Gastrocnemius medialis (tissue), 4 donors: ENCODE measurements at places on chromosomes 11 and 22.

- no peak for DNase-seq
Observed at GRCh38 chr11:126404367-126404766, 48.9 kb downstream of the ST3GAL4 start.

DNA sequence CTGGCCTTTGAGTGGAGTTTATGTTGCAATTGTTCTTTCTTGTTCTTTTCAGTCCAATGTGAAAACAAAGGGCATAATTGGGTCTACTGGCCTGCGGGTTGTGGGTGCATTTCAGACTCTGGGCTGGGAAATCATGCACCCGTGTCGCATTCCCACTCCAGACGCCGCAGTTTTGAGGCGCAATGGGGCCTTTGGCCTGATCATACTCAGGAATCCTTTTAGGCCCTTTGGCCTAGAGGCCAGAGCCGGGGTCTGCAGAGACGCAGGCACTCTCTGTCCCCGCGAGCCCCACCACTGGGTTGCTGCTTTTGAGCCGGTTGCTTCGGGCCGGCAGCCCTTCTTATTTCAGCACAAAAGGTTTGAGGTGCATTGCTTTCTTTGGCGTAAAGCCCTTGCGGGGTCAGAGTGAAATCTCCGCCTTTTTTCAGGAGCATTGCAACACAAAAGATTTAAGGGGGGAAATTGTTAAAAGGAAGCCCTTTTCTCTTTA is 48.4 kb upstream of the DBX1 start:
- DNase-seq = no peak

DNA sequence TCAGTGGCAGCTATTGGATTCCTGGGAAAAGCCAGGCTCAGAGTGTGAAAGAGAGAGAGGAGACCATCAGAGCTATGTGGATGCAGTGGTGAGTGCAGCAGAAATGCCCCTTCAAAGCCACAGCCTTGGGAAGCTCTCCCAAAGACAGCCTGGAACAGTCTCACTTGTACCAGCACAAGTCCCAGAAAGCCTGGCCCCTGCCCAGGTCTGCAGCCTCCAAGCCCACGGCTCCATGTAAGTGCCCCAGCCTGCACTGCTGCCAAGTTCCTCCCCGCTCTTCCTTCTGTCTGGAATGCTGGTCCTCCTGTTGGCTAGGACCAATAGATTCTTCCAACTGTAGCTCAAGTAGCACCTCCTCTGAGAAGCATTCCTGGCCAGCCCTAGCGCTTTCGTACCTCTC is 539.7 kb downstream of the MIAT start:
- DNase-seq = no peak

DNA sequence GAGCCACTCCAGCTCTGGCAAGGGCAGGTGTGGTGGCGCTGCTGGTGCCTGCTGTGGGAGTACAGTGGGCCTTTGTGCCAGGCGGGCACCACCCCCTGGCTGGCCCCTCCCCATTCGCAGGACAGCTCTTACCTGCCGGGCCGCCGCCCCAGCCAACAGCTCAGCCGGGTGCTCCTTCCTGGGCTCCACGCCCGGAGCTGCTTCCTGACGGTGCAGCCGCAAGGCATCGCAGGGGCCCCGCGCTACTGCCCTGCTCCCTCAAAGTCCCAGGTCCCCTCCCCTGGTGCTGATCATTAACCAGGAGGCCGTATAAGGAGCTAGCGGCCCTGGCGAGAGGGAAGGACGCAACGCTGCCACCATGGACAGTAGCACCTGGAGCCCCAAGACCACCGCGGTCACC is at the start of gene SLC5A1:
Gene SLC5A1 (plus strand): TSS at position 338 of the 400 bp plus-strand sequence. CDS start 21 bp downstream, at position 359.
- no peak for DNase-seq

- peak; percentile 65 for DNase-seq
Observed at GRCh38 chr11:118924591-118925585, 838 bp downstream of the BCL9L start.

- no peak for DNase-seq
Observed at GRCh38 chr11:58928691-58929090, 10.6 kb upstream of the GLYATL1 start.

DNA sequence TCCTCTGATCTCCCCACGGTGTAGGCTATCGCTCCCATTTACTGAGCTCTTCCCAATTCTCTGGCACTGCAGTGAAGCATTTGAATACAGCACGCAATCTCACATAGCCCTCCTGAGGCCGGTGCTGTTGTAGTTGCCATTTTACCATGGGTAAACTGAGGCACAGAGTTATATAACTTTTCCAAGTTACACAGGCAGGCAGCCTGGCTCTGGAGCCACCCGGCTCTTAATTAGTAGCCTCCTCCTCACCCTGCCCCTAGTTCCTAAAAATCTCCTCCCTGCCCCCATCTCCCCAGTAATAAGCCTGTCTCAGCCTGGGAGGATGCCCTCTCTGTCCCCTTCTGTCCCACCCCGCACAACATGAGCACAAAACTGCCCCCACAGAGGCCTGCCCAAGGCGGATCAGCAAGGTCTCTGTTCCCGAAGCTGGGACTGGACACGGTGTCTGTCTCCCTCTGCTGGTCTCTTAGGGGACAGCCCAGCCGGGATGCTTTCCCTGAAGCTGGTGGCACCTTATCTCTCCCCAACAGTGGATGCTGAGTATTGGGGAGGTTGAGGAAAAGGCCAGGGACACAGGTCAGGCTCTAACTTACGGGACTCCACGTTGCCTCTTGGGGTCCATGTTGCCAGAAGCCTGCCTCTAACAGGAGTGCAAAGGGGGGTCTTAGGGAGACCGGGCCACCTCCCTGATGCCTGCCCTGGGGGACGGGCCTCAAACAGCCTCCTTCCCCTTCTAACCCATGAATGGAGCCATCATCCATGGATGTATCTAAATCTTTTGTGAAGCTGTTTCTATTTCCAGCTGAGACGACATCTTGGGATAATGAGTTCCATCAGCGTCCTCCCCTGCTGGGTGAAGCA is 9.1 kb upstream of the CLCF1 start:
- peak; percentile 49 for DNase-seq

DNA sequence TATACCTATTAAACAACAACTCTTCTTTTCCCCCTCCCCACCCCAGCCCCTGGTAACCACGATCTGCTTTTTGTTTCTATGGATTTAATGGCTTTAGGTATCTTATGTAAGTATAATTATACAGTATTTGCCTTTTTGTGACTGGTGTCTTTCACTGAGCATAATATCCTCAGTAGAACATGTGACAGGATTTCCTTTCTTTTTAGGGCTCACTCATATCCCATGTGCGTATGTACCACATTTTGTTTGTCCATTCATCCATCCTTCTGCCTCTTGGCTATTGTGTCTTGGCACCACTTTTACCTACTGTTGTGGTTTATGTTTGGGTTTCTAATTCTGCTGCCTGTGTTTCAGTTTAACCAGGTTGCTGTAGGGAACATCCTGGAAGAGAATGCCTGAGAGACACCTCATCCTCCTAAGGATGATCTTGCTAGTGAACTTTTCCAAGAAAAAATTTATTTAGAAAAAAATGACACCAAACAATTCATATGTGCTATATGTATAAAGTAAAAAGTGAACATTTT is 77.6 kb upstream of the SESN3 start:
- no peak for DNase-seq

- no peak for DNase-seq
Observed at GRCh38 chr11:33723238-33723881, 12.9 kb downstream of the CD59 start.

DNA sequence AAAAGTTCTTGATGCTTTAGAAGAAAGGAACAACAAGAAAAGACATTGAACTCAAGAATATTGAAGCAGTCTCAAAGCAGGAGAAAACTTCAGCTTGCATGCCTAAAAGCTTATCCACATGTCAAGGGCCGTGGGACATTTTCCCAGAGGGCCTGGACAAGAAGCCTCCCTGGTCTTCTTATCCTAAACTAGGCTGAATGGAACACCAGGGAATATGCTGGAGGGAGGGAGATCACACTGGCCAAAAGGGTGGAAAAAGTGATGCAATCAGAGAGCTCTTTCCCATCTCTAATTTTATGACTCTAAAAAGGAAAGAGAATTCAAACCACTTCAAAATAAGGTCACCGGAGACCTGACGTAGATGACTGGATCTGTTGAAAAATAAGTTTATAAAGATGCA is 107.2 kb downstream of the MPPED2 start:
- peak; percentile 16 for DNase-seq

GRCh38 chr22:45905326-45905923 is 71.5 kb downstream of the WNT7B start:
- no peak for DNase-seq

GRCh38 chr11:71237853-71238252 is 14.5 kb downstream of the SHANK2 start:
- DNase-seq = no peak

GRCh38 chr11:66315921-66316811 is 678 bp downstream of the CD248 start:
- no peak for DNase-seq

GRCh38 chr11:114399490-114400215 is 658 bp downstream of the C11orf71 start:
- DNase-seq = peak; percentile 73

- no peak for DNase-seq
Observed at GRCh38 chr11:101840704-101841103, 74.1 kb upstream of the CEP126 start.

DNA sequence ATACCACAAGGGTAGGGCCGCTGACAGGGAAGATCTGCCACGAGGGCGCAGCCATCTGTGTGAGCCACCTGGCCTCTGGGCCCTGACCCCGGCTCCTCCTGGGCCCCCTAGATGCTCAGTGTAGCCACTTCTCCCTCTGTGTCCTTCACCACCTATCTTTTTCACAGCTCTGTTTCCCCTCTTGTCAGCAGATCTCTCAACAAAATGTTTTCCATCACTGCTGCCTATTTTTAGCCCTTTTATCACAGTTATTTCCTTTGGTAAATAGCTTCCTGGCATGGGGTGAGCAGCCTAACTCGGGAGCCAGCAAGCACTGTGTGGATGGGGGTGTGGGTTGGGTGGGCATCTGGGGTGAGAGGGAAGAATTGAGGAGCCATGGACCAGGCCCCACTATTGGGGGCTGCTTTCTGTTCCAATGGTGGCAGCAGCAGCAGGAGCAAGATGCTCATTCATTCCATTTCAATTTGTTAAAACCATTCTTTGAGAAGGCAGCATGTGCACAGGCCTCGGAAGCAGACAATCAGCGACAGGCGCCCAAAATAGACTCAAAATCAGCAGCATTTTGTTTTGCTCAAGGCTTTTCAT is 135.2 kb upstream of the NAV2 start:
- no peak for DNase-seq

DNA sequence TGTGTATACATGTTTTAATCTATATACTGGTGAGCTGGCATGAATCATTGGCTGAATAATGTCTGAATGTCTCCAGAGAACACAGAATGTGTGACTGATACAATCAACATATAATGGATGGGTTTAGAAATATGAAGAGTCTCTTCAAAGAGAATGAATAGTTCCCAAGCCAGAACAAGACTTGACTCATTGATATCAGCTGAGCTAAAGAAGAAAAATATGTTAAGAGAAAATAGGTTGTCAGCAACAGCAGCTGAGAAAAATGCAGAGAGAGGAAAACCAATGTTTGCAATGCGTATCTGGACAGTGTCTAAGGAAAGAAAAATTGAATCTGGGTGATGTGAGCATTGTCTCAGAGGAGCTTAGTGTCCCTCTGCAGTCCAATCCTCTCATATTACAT is 1281.8 kb upstream of the TENM4 start:
- DNase-seq = no peak

- no peak for DNase-seq
Observed at GRCh38 chr11:111459506-111460270, 52.5 kb downstream of the BTG4 start.

GRCh38 chr22:20464096-20464614 is 26.5 kb upstream of the SCARF2 start:
- DNase-seq = no peak

DNA sequence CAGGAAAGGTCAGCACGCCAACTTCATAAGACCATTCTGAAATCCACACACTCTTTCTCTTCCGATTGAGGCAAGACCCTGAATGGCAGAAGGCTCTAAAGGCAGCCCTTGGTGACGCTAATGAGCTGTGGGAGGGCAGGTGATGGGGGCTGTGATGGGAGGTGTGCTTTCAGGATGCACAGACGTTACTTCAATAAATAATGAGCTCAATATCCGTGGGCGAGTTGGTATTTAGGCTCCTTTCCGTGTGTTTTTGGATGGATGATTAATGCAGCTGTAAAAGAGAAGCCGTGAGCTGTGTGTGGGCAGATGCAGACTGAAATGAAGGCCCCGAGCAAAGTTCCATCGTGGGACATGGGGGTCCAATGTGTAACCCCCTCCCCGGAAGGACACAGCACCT is 130.6 kb upstream of the CSNK2A3 start:
- DNase-seq = no peak

DNA sequence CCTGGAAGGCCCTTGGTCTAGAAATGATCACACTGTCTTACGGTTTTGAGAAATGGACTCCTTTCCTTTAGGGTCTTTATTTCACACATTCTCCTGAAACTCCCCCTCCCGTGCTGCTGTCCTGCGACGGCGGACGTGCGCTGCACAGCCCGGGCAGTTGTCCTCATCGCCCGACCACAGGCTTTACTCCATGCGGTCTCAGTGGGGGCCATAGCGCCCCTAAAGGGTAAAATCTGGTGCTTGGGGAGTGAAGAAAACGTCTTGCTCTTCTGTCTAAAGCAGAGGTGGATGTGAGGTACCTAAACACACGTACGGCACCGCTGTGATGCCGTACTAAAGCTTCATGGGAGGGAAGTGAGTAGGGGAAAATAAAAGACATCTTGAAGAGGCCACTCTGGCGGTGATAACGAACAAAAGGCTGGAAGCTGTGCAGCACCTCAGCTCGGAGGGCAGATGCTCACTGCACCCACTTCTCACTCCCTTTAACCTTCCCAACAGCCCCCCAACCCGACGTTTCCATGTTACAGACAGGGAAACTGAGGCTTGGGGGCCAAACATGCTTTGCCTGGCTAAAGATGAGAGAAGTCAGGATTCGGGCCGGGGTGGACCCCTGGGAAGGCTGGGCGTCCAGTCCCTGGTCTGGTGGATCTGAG is 22.6 kb downstream of the MPPED1 start:
- no peak for DNase-seq

DNA sequence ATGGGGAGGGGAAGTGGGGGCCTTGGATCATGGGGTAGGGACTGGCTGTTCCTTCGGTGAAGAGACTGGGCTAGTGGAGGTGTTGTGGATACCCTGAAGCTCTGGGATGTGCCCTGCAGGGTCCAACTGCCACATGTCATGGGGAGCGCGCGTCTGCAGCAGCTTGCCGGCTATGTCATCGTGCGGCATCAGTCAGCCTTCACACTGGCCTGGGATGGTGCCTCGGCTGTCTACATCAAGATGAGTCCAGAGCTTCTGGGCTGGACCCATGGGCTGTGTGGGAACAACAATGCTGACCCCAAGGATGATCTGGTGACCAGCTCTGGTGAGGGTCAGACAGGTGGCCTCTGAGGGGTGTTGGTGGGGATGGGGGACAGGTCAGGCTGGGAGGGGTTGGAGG is 9.9 kb downstream of the OTOG start:
- no peak for DNase-seq
